Fibroblast of mammary gland (primary cell): ENCODE measurements at places on chromosomes 1 and 21.
A peak's percentile ranks its signal among the peaks of the same experiment; 100 is the strongest.

DNA sequence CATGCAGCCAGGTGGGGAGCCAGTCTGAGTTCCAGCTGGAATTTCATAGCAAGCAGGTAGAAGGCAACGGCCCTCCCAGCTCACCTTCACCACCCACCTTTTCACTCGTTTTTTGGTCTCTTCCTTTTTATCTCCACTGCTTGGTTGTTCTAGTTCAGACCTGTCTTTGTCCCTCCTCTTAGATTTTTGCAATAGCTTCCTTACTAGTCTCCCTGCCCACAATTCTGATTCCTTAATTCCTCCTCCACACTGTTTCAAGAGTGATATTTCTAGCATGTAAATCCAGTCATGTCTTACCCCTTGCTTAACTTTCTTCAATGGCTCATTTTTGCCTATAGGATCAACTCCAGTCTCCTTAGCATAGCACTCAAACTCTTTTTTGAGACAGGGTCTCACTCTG, 119.6 kb downstream of the TMEM53 start:
- no peak for DNase-seq

DNA sequence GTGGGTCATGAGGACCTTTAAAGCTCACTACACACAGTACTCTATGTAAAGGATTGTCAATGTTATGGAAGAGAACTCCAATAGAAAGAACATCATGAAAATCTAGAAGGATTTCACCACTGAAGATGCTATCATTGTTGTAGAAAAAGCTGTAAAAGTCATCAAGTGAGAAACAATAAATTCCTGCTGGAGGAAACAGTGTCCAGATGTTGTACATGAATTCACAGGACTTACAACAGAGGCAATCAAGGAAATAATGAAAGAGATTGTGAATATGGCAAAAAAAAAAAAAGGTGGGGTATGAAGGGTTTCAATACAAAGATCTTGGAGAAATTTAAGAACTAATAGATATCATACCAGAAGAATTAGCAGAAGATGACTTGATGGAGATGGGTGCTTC, 355.1 kb upstream of the ZRANB2 start:
- DNase-seq: no peak

DNA sequence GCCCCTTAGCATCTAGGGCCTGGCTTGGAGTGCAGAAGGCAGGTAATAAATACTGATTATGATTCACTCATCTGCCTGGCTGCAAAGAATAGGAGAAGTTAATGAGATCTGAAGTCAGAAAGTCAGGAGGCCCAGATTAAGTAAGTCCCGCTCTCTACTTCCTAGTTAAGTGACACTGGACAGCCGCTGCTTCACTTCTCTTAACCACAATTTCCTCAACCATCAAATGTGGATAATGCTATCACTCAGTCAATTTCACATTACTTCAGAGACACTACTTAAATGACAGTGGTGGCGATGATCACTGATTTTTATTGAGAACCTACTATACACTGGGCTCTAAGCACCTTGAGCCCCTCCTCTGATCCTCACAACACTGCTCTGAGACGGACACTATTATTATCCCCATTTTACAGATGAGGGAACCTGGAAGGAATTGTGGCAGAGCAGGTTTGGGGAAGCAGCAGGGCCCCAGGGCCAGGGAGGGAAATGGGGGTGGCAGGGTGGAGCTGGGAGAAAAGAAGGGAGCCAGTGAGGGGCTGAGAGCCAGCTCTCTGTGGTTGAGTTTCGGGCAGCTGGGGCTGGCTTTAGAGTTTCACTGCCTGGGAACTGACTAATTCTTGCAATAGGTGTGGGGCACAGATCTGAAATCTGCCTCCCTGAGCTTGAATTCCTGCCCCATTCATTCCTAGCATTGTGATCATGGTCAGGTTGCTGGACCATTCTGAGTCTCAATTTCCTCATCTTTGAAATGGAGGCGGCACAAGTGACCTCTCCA, 2.4 kb upstream of the E2F2 start:
- DNase-seq: no peak

GRCh38 chr1:101460739-101461138, 223.9 kb downstream of the S1PR1 start:
- peak; percentile 6 for DNase-seq

DNA sequence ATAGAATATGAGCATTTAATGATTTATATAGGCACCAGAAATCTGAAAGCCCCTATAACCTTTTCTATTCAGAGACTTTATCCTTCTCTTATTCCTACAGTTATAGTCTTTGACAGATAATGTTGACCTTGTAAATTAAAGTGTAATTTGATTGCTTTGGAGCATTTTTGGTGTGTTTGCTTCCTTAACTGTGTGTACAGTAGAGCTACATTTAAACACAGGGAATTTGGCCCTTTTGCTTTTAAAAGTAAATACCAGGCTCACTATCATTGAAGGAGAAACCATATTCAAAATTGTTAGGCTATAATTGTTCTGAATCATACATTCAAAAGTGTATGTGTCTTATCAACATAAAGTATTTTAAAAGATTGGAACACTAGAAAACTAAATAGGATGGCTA, 33.0 kb downstream of the STXBP3 start:
- DNase-seq: no peak

DNA sequence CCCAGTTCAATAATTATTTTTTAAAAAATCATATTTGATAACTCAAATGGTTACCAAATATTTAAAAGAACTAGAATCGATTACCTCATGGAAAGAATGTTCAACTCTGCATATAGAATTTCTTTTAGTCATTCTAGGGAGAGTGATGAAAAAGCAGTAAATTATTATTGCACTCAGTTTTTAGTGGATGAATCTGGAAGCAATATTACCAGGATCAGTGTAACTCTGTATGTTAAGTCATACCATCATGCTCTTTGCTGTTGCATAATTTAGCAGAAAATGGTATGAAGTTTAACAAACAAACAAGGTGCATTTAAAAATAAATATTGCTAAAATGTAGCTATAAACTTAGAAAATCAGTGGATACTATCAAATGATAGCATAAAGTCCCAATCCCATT, 46.1 kb upstream of the ARHGAP29 start:
- peak; percentile 51 for DNase-seq

GRCh38 chr1:119435052-119435451, 20.1 kb downstream of the HSD3B2 start:
- DNase-seq: peak; percentile 66

DNA sequence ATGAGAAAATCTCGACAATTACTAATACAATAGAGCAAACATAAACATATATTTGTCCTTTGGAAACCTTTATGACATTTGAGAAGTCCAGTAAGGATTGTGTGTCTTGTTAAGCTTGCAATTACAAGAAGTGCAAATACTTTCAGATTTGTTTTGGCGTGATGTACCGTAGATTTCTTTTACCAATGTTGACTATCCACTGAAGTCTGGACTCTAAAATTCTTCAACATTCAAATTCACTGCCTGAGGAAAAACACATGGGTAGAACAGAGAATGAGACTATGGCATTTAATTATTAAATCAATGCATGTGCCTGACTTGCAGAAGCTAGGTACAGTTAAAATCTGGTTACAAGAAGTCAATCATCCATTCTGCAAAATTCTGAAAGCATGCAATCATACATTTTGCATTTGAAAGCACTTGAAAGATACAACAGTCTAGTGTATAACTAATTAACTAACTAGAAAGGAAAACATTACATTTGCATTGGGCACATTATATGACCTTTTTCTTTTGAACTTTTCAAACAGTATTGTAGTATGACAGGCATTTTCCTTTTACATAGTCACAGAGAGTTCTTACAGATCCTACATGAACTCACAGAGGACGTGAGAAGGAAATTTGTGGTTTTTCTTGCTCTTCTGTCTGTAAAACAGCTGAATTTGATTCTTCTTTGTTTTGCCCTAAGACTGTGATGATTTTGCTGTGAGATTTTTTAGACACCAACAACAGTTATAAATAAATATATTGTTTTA, 511.1 kb upstream of the ADGRL4 start:
- no peak for DNase-seq

GRCh38 chr1:31208361-31208945, 31.2 kb downstream of the NKAIN1 start:
- DNase-seq: no peak

GRCh38 chr1:24201941-24202440, 14.9 kb upstream of the IFNLR1 start:
- DNase-seq: peak; percentile 92

DNA sequence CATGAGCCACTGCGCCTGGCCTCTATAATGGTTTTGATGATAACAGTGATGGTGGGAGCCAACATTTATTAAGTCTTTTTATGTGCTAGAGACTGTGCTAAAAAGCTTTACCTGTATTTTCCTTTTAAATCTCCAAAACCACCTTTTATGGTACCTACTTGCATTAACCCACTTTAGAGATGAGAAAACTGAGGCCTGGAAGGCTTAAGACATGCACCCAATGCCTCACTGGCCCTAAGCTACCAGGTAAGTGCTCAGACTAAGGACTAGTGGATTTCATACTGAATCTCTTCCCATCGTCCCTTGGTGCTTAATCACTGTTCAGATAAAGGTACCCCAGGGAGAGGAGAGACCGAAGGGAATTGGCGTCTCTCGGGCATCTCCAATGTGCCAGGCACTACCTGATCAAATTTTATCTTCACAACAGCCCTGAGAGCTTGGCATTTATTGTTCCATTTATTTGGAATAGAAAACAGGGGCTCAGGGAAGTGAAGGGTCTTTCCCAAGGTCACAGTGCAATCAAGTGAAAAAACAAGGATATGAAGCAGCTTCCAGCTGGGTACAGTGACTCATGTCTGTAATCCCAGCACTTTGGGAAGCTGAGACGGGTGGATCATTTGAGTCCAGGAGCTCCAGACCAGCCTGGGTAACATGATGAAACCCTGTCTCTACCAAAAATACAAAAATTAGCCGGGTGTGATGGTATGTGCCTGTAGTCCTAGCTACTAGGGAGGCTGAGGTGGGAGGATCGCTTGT, 84.2 kb downstream of the LACTBL1 start:
- DNase-seq: peak; percentile 63

GRCh38 chr1:5944154-5944842, 47.9 kb downstream of the NPHP4 start:
- DNase-seq: no peak

DNA sequence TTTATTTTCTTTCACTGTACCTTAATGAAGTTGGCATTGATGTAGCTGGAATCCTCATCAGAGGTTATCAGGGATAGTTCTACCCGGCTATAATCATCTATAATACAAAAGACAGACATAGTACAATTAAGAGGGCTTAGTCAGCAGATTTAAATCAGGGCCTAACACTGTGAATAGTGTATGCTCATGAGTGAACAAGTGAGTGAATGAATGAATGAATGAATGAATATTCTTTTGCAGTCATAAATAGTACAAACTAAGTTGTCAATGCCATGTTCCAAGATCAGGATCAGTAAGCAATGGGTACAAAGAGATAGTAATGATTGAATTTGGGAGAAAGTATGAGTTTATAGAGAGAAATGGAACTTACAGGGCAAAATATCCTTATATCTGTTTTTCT, 12.5 kb downstream of the PTPN22 start:
- DNase-seq: no peak

DNA sequence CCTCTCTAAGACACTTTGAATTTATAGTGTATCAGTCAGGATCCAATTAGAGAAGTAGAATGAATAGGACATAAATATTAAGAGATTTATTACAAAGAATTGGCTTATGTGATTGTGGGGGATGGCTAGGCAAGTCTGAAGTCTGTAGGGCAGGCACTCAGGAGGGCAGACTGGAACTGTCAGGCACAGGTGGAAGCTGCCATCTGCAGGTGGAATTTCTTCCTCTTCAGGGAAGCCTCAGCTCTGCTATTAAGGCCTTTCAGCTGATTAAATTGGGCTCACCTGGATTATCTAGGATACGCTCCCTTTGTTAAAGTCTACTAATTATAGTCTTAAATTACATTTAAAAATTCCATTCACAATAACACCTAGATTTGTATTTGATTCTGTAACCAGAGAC, 92.0 kb upstream of the HAO2 start:
- no peak for DNase-seq

DNA sequence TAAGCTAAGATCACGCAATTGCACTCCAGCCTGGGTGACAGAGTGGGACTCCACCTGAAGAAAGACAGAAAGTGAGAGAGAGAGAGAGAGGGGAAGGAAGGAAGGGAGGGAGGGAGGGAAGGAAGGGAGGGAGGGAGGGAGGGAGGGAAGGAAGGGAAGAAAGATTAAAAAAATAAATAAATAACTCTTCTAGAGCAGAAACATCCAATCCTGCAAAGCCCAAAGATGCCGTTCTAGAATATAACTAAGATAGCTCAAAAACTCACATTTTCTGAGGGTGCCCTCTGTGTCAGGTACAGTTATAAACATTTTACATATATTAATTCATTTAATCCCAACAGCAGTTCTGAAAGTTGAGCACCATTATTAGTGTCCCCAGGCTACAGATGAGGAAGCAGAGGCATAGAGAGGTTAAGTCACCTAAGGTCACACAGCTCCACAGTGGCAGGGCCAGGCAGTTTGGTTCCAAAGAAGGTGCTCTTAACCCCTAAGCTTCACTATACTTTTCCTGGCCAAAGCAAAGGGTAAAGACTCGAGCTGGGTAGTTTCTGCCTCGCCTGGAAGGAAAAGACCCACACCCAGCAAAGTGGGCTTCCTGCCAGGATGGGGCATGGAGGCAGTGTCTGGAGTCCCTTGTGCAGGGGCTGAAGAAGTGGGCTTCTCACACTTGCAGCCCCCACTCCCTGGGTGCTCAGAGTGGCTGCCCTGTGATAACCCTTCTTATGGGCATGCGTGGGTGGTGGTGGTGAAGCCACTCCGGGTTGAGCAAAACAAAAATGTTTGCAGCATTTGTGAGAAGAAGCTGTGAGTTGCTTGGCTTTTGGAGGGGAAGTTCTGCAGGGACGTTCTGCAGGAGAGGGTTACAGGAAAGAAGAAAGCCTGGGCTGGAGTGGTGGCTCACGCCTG, 7.9 kb upstream of the PIK3CD start:
- no peak for DNase-seq

DNA sequence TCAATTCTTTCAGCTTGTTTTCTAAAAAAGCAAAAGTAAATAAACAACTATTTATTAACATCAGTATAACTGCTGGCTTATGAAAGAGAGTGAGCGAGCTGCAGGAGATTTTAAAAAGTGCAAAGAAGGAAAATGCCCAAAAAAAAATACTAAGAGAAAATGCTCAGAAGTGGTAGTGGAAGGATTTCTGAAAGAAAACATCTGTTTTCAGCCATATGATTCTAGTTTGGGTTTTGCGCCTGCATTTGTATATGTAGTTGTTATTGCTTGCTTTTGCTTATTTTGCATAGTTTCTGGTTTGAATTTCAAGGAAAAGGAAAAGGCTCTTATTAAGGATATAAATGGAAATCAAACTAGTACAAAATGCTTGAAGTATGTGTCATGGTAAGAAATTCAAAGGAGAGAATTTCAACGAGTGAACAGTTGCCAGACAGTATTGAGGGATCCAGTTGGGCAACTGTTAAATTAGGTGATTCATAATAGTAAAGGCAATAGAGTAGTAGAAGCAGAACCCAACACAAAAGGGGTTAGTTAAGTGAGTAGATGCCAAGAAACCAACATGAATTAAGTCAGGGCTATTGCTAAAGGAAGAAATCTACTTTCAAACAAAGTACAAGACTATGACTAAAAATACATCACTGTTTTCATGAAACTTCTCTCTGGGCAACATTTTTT, 1.2 kb downstream of the GBP5 start:
- DNase-seq: peak; percentile 80

DNA sequence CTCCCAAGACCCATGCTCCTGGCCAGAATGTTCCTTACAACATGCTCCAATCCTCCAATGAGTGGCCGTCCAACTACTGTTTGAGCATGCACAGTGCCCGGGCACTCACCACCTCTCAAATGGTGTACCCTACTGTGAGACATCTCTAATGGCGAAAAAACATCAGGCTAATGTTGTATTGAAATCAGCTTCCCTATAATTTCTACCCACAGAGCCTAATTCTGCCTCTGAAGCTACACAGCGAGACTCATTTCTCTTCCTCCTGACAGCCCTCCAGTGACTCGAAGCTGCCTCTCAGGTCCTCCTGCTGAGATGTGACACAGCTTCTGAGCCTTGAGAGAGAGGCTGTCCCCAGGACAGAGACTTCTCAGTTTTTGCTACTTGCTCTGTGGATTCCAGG, 130.7 kb downstream of the FAM78B start:
- DNase-seq: no peak
